Vagina (tissue), 2 donors: ENCODE measurements at places on chromosomes 1 and 21.

- no peak for DNase-seq
Observed at GRCh38 chr1:14113271-14113670, 413.3 kb downstream of the PRDM2 start.

GRCh38 chr1:171427852-171428471, 57.4 kb upstream of the PRRC2C start:
- no peak for DNase-seq

DNA sequence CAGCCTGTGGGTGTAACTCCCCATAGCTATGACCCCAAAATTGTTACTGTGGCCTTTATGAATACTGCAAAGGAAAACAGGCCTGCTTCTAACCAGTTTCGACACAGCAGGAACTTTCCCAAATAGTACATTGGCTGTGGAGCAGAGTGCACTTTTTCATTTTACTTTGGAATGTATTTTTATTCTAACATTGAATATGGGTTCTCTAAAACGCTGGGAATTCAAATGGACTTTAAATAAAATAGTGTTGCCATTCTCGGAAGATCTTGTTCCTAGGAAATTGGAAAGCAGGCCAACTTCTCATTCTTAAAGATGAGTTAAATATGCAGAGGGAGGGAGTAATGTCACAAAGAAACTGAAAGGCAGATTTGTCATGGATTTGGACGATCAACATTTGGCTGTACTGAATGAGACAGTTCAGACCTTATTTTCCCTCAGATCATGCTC, 39.6 kb upstream of the ARHGAP29 start:
- DNase-seq, result no peak

GRCh38 chr21:29271927-29272333, 26.8 kb upstream of the BACH1 start:
- DNase-seq, result no peak

GRCh38 chr1:100234432-100234831, 15.2 kb downstream of the DBT start:
- DNase-seq, result no peak

GRCh38 chr1:222654849-222655248, 37.0 kb downstream of the MIA3 start:
- DNase-seq, result no peak

GRCh38 chr1:167467126-167467710, 51.1 kb downstream of the CD247 start:
- DNase-seq, result no peak

GRCh38 chr1:11898831-11899467, 27.3 kb downstream of the KIAA2013 start:
- no peak for DNase-seq

- DNase-seq, result no peak
Observed at GRCh38 chr21:21029164-21029563, 31.0 kb downstream of the NCAM2 start.

DNA sequence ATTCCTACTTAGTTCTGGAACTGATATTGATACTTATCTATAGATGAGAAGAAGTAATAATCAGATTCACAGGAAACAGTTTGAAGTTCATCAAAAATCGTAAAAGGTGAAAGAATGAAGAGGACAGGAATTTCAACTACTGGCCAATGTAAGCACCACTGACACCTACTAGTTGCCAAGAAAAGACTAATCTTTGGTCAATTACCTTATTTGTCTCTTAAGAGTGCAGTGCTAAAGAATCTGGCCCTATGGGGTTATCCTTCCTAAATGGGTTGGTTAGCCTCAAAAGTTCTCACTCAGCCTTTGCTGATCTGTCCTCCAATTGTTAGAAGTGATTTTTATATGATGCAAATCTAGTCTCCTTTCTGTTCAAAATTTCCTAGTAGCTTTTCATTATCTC, 29.5 kb downstream of the ADSS2 start:
- DNase-seq, result no peak

DNA sequence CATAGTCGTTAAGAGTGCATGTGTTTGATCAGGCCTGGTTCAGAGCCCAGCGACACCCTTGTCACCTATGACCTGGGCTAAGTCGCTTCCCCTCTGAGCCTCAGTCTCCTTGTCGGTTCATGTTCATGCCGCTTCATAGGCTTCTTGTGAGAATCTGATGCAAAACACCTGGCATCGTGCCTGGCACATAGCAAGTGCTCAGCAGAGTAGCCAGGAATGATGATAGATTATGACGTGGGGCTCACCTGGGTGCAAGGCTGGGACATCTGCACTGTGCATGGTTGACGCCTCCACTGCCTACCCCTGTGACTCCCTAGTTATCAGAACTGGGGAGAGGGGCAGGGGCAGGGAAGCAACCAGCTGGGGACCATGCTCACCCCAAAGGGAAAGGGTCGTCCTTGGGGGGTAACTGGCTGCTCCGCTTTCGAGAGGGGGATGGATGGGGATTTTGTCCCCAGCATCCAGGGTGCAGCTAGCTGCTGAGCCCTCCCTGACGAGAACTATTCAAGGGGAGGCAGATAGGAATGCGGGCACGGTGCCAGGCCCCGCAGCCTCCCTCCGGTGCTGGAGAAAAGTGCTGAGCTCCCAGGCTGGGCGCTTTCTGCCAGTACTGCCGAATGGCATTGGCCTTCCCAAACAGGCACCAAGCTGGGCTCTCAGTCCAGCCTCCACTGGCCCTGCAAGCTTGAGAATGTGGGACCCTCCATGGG, 9.3 kb downstream of the EFHD2 start:
- DNase-seq, result no peak

DNA sequence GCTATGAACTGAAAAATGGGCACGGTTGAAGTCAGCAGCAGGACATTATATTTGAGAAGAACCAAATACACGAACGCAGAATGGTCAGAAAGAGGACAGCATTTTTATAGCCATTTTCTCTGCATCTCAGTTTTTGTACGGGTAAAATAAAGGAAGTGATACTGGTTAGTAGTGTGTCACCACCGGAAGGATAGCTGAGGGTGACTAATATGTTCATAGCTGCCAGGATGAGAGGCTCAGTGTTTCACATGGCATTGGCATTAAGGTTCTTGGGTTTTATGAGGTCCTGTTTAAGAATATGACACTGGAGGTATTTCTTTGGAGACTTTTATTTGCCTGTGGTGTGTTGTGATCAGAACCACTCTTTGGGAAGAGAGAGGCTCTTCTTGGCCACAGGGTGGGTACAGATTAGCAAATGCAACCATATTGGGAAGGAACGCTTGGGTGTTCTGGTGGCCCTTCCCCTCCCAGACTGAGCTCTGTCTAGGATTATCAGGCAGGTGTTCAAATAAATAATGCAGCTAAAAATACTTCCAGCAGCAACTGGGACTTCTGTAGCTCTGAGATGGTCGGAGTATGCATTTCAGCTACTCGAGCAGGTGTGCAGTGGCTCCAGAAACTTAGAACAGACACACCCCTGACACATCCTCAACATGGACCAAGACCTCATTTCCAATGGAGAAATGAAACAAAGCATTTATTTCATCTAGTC, 158.2 kb downstream of the PBX1 start:
- DNase-seq, result no peak

DNA sequence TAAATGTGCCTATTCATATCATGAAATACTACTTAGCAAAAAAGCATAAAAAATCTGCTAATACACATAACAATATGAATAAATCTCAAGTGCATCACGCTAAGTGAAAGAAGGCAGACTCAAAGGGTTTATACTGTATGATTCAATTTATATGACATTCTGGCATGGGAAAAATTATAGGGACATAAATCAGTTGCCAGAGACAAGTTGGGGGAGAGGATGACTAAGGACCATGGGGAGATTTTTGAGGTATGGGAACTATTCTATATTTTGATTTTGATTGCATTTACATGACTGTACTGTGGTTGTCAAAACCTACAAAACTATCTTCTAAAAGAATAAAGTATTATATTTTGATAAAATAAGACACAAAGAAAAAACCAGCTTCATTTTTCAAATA, 650.3 kb upstream of the NR5A2 start:
- no peak for DNase-seq

DNA sequence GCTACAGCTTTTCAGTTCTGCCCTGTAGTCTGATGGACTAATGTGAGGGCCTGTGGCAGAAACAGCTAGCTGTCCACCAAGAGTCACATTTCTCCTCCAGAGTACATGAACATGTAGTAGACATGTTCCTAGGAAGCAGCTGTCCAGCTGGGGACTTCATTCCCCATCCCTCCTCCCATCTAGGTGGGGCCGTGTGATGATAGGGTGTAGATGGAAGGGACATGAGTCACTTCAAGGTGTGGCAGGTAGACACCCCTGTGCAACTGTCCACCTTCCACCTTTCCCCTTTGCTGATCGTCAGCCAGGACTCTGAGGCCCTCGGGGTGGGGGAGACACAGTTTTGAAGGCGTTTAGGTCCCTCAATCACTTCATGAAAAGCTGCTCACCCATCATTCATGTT, 3.6 kb upstream of the RD3 start:
- DNase-seq, result no peak

DNA sequence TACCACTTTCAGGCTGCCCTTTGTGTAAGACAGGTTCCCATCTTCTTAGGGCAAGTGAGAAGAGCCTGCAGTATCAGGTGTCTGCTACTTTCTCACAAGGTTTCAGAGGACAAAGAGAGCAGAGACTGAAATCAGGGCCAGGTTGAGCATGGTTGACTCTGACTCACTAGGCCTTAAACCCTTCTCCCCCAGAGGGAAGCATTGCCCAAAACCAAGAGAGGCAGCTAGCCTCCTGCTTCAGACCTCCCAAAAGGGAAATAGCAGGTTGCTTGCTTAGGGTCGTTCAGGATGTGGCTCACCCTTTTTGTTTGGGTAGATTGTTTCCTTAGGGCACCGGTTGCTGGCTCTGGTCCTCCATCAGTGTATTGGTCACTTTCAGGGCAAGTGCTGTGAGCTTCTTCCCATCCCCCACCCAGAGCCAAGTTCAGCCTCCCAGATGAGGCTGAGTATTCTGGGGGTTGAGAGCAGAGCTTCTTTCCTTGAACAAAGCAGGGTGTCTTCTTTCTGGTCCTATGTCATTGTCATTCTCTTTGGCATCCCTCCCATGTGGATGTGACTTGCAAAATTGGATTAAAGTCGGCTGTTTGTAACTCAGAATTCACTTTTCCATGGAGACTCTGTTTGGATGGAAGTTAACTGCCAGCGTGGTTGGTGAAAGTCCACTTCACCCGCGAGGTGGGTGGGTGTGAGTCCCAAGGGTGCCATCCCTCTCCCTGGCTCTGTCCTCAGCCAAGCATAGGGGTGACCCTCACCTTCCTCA, 55.5 kb upstream of the GALNT2 start:
- DNase-seq, result no peak

DNA sequence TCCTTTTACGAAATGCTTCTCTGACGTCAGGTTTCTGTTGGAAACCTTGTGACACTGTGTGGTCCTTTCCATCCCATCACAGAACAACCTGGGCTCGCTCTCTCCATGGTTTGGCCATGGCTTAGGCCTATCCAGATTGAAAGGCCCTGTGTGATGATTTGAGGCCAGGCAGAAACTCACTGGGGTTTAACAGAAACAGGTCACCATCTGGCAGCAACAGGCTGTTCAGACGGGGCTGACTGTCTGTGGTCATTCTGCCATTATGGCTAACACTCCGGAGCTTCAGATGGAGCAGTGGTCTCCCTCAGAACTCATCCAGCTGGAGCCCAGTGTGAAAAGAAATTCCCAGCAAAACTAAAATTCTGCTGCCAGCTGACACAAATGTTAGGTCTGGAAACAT, 9.3 kb downstream of the PLEKHM2 start:
- no peak for DNase-seq

DNA sequence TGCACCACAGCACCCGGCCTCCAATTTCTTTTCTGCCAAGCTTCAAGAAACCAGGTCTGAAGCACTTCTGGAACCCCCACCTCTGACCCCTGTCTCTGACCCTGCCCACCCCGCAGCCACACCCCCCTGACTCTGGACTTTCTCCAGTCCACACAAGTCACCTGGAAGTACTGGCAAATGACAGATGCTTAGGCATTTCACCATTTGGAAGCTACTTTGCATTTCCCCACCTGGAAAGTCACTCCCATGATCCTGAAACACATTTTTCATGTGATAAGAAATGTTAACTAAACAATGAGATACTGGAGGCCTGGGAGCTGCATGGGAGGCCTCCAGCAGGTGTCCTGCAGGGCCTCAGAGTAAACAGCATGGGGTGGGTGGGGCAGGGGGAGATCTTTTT, 45.7 kb downstream of the NTPCR start:
- DNase-seq, result no peak

GRCh38 chr1:7707527-7707926, 63.6 kb upstream of the VAMP3 start:
- no peak for DNase-seq

DNA sequence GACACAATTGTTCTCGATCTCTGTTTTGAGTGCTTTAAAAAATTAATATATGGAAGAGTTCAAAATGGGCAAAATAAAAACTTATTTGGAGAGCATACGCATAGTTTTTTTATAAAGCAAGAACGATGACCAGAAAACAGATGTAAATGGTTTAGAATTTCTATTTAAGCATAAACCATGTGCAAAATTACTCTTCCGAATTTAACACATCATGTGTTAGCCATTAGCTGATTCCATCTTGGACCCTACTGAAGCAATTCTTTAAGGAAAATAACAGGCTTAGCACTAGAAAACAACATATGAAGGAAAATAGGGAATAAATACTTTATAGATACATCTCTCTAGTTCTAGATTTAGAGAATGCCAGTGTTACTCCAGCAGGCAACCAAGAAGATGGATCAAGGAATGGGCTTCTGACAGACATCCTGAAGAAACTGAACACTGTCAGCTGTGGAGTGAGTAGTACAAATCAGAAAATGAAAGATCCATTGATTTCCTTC, 26.7 kb downstream of the CDC7 start:
- DNase-seq, result no peak

DNA sequence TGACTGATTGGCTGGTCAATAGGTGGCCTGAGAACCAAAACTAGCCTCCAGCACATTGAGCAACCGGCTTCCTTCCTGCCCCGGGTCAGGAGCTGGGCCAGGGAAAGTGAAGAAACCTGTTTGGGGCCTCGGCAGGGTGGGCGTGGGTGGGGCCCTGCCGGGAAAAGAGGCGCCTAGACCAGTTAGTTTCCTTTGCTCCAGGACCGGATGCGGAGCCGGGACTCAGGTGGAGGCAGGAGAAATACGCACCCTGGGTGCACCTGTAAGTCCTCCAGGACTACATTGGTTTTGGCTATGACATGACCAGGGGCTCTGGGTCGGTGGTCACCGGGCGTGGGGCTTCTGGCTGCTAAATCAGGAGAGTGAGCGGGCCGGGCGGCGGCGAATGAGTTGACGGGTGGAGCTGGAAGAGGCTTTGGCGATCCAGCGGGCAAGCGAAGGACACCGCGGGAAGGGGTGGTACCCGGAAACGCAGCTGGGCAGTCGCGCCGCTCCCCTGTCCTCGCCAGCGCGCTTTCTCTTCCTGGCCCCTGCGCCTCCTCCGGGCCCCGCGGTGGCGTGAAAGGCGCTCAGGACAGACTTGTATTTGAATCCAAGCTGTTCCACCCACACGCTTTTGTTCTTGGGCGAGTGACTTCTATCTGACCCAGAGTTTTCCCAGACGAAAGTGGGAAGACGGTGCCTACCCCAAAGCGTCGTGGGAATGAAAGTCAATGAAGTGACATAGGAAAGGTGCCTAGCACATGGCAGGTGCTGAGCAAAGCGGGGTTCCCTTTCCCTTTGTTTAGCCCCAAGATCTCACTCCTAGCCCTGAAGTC, 30.6 kb upstream of the JUN start:
- DNase-seq, result no peak
